Left lobe of liver (tissue), 2 donors: ENCODE measurements at places on chromosomes 13 and 19.

DNA sequence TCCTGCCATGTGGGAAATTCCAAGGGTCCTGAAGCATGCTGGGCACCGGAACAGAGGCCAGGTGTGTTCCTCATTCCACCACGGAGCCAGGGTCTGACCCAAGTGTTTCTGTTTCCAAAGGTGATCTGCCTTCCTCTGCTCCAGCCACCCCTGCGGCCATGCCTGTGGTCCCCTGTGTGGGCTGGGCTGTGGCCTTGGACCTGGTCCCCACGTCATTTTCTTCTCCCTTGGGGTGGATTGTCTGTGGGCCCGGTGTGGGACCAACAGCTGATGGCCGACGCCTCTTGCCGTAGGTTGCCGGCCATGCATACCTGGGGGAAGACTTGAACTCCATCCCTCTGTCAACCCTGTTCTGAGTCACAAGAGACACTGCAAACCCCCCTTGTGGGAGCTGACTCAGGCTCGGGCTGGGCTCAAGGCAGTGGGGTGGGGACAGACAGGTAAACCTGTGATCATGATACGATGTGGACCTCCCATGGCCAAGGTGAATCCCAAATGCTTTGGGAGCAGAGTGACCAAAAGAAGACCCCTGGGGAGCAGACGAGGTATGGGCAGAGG, 35.0 kb downstream of the ATP11A start:
- no peak for DNase-seq

DNA sequence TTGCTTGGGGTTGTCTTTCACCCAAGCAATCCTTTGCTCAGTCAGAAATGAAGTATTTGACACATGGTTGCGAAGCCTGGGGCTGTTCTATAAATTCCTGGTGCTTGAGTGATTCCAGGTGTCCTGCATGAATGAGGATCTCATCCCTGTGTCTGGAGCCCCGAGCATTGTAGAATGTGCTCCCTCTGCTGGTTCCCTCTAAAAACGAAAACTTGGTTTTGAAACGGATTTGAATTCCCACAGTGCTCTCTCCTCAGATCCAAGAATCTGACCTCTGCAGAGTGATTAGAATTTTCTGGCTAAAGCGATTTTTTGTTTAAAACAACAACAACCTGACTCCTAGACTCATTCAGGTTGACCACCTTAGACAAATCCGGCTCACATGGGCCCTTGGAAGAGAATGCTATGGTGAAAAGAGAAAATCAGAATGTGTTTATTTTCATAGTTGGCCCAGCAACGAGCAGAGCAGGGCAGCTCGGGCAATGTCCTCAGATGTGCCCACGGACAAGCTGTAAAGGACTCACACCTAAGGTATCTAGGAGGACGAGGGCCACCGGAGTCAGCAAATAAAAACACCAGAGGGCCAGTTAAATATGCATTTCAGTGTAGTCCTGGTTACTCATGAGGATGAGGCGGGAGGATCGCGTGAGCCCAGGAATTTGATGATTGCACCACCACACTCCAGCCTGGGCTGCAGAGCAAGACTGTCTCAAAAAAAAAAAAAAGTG, 8.7 kb upstream of the ATP12A start:
- DNase-seq, result no peak

DNA sequence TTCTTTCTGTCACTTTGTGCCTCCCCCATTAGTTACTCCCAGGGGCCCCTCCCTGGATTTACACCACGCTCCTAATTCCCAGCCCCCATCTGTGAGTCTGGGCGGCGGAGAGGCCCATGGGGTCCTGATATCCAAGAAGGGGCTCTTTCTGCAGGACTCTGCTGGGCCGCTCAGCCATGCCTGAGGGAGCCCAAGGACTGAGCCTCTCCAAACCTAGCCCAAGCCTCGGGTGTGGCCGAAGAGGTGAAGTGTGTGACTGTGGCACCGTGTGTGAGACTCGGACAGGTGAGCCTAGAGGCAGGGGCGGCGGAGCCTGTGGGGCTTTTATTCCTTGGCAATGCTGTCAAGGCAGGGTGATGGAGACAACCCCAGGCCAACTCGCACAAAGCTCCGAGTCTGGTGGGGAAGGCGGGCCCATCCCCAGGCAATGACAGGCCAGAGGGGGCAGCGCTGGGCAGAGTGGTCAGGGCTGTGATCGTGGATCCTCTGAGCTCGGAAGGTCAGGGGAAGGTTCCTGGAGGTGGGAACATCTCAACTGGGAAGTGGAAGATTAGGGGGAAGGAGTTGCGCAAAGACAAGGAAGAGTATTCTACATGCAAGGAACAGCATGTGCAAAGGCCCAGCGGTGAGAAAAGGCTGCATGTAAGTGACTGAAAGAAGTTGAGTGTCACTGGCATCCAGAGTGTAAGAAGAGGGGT, 1.6 kb downstream of the PLEKHG2 start:
- no peak for DNase-seq

DNA sequence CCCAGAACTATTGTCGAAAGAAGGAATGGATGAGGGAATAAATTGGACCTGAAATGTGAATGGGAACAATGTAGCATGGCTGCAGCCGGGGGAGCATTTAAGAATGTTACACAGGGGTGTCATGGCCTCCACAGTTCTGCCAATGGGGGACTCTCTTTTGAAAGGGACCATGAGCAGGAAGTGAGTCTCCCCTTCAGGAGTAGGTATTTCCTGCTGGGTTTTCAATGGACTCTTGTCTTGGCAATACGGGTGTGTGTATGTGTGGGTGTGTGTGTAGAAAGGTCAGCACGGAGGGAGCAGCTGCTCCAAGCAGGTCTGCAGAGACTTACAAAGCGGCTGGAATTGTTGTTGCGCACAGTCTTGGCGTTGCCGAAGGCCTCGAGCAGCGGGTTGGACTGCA, 24.4 kb downstream of the MYO1F start:
- no peak for DNase-seq

DNA sequence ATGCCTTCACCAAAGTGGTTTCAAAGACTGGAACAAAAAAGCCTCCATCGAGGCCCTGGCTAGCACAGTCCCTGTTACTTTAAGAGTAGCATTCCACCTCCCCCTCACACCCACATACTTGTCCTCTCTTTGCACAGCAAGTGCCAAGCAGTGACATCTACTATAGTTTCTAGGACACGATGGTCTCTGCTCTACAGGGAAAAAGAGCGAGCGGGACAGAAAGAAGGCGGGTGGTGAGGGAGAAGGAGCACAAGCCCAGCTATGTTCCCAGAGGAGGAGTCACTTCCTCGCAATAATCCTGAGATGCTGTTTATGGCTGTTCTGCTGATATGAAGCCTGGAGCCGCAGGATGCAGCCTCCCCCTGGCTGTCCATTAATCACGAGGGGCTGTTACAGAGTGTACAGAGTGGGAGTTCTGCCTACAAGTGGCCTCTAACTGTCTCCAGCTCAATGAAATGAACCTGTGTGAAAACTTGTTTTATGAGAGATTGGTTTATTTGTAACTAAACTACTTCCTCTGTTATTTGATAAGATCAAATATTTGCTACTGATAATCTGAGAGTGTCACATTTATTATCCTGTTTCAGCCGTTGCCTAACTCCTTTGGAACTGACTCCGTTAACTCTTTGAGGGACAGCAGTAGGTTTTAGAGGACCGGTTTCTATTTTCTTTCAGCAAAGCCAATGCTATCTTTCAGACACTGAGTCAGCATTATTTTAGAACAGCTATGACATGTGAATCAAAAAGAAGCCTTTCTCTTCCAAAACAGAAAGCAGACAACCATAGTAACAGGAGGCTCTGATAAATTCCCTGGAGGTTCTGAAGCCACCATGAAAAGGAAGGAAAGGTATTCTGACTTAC, 208.0 kb downstream of the SPRY2 start:
- DNase-seq, result peak; percentile 73

GRCh38 chr19:56637976-56638555, 4.9 kb upstream of the SMIM17 start:
- no peak for DNase-seq

DNA sequence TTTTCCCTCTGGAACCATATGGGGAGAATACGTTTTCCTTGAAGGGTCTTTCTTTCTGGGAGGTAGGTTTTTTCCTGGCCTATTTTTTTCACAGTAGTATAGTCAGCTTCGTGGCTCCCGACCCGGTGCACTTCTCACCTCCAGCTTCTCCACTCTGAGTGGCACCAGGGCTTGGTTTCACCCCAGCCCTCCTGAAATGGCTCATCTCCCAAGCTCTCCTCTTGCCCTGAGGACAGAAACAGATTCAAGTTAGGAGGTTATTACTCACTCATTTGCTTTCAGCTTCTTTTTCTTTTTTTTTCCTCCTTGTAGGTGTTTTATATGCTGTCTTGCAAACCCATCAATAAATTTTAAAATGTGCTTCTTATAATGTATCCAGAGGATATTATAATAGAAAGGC, 199.3 kb downstream of the RFC3 start:
- DNase-seq, result no peak

DNA sequence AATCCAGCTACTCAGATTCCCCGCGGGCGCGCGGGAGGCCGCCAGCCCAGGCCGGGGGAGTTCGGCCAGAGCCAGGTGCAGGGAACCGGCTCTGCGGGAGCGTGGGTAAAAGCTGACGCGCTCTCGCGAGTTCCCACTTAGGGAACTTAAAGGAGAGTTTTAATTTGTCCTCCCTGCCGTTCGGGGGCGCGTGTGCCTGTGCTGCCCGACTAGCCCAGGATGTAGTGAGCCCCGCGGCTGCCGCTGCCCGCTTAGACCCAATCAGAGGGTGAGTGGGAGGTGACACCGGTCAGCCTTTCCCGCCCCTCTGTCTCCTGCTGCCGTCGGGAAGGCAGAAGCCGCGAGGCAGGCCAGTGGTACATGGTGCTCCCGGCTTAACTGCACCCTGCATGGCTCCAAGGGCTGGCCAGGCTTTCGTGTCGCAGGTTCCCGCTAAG, 36.0 kb upstream of the NEK3 start:
- DNase-seq, result peak; percentile 70

DNA sequence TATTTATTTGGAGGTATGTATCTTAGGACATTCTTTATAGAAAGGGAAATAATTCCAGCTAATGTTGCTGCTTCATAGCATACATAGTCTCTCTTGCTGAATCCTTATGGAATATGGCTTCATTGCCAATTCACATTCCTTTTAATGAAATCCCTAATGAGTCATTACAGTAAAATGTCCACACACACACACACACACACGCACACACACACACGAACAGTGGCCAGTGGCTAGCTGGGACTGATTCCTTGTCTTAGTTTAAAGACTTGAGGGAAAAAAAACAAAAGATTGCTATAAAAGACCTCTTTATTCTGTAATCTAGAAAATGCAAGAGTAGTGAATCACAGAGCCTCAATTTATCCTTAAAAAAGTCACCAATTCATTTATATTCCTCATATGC, 301.6 kb downstream of the SLITRK6 start:
- DNase-seq, result no peak

- no peak for DNase-seq
Observed at GRCh38 chr13:114258589-114258988, 22.8 kb upstream of the UPF3A start.

GRCh38 chr13:97982286-97982685, 28.8 kb downstream of the IPO5 start:
- DNase-seq, result no peak

DNA sequence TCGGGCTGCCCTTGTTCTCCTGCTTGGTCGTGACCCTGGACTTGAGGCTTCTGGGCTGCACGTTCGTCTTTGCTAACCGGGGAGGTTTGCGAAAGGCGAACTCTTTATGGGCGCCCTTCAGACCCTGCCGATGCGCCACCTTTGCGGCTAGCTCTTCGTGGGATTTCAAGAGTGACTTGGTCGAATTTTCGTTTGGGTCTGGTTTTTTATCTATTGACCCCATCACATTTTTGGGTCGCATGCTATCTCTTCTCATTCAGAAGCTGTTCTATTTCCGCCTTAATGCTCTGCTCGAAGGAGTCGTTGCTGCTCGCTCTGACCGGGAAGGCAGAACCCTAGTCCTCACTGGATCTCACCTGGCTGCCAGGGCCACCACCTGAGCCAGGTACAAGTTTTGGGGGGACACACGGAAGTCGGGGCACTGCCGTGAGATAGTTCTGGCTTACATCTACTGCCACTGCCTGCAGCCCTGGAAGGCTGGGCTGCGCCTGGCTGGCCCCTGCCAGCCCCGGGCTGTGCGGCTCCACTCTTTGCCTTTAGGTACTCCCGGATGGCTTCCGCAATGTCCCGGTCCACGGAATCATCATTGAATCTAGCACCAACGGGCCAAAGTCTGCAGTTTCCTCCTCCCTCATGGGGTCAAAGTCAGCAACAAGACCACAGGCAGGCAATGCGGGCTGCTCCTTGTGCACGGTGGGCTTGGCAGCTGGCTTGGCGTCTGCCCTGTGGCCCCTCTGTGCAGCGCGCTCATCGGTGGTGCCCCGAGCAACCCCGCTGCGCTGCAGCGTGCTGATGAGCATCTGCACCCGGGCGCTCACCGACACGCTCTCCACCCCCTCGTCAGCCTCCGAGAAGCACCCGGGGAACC, 16.2 kb downstream of the RB1 start:
- no peak for DNase-seq

DNA sequence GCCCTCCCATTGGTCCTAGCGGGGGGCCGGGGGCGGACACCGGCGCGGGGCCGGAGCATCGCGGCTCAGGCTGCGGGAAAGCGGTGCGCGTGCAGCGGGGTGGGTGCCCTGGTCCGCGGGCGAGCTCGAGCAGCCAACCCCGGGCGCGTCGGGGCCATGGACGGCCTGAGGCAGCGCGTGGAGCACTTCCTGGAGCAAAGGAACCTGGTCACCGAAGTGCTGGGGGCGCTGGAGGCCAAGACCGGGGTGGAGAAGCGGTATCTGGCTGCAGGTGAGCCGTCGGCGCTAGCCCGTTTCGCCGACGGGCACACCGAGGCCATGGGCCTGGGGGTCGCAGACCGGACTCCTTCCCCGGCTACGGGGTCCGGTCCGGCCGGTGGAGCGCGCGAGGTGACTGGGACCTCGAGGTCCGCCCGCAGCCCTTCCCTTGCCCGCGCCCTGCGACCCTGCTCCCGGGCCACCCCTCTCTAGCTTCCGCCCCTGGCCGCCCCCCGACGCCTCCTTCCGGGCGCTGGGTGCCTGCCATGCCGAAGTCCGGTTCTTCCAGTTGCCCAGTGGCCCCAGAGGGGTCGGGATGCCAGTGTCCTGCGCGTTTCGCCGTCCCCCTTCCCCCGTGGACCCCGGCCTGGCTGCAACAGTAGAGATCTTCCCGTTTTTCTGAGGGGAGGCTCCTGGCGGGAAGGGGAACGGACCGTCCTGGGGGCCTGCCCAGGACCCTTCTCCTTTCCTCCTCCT, at the start of gene REEP6:
TSS of gene REEP6 (plus strand) at position 68 of the 735 bp plus-strand sequence. CDS start at position 157, 89 bp downstream.
- DNase-seq, result peak; percentile 62

DNA sequence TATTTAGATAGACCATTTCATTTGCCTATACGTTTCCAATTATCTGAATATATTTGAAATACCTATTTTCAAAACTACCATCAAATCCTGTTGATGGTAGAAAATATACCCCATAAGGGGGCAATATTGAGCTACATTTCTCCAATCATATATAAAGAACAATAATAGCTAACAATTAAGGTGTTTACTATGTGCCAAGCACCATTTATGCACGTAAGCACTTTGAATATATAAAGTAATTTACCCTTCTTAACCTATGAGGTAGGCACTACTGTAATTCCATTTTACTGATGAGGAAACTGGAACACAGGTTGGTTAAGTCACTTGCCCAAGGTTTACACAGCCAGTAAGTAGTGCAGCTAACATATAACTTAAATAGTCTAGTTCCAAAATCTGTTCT, 79.2 kb downstream of the UBL3 start:
- no peak for DNase-seq
